ENCODE measurements at places on chromosomes 12 and 14.

DNA sequence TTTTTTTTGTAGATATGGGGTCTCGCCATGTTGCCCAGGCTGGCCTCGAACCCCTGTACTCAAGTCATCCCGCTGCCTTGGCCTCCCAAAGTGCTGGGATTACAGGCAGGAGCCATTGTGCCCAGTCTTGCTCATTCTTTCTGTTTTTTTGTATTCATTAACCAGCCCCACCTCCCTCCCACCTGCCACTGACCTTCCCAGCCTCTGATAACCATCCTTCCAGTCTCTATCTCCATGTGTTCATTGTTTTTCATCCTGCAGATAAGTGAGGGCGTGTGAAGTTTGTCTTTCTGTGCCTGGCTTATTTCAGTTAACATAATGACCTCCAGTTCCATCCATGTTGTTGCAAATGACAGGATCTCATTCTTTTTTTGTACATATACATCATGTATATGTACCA, 19.0 kb downstream of the MYL2 start:
- no peak for DNase-seq

GRCh38 chr14:86321151-86321550, 791.2 kb downstream of the FLRT2 start:
- no peak for DNase-seq

GRCh38 chr14:96752594-96752993, 44.6 kb upstream of the VRK1 start:
- DNase-seq: no peak

DNA sequence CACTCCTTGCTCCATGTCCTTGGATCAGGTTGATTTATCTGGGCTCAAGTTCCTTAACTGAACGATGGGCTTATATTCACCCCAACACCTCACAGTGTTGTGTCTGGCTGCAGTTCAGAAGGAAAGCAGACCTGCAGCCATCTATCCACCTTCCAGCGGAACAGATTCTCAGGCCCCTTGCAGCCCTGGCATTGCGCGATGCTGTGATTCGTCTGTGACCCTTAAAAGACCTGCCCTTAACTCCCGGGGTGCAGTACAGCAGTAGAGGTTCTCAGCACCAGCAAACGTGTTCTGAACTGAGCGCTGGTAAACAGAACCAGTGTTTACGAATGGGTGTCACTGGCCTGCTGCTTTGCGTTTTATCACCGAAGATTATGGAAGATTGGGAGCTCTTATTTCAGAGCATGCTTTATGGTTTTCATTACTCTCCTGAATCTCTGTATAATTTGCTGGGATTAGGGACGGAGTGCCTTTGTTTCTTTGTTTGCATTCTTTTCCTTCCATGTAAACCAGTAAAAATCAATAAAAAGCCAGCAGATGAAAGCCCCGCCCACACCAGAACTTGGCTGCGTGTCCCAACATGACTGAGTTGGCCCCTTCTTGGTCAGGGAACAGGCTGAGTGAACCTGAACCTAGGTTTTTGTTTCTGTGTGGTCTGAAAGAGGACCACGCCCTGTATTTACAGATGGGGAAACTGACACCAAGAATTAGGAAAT, 286.7 kb upstream of the CRY1 start:
- no peak for DNase-seq

- no peak for DNase-seq
Measured at GRCh38 chr14:96192975-96193805, 11.4 kb upstream of the BDKRB2 start.

GRCh38 chr12:45331552-45331951, 115.7 kb downstream of the ANO6 start:
- no peak for DNase-seq

- DNase-seq: peak; percentile 5
Measured at GRCh38 chr12:84247931-84248330, 664.7 kb downstream of the SLC6A15 start.

DNA sequence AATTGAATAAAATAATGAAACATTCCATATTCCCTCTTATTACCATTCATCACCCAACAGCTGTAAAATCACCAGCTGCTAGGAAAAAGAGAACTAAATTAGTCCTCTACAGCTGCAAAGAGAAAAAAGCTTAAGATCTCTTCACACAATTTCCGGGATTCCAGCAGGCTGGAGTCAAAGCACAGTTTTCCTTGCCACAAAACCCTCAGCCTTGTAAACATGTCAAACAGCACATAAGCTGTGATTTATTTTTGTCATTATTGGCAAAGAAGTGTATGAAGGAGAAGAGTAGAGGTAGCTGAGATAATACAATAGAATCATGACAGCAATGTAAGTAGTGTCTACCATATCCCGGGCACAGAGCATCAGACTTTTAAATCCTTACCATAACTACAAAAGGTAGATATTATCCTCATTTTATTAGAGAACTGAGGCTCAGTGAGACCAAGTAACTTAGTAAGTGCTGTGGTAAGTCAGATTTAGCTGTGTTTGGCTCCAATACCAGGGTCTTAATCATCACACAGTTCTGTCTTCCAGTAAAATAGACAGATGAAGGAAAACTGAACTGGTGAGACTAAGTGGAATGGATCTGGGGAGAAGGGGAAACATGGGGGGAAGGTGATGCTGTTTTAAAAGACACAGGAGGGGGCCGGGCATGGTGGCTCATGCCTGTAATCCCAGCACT, 57.3 kb downstream of the NTN4 start:
- DNase-seq: no peak

DNA sequence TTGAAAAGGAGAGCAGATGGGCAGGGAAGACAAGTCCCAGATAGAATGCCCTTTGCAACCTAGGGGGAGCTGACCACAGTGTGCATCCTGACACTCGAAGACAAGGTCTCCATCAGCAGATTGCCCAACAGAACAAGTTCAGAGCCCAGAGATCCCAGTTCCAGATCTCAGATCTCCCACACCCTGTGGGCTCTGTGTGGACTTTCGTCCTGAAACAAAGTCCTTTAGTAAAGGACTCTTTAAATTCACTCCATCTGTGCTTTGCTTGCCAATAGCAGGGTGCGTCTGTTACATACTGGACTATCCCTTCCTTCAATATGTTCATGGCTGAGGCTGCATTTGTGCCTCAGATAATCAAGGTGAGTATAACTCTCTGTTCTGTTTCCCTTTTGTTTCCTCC, 8.7 kb upstream of the C1RL start:
- no peak for DNase-seq

Data from glomerular endothelial cell (primary cell).